ENCODE measurements at places on chromosomes 11 and 22.

- DNase-seq = no peak
These were observed 616.5 kb downstream of the BRD1 start for GRCh38 chr22:49211176-49211575.

DNA sequence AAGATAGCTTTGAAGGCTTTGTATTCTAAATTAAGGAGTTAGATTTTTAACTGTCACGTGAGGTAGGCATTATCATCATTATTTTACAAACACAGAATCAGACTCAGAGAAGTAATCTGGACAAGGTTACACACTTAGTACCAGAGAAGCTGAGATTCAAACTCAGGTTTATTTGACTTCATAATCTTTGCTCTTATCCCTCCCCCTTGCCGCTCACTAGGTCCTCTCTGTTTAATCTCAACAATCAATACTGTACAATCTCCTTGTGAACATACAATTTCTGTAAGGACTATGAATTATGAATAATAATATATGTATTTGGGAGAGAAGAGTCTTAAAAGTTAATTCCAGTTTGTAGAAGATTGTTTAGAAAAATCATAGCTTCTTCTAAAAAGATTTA lies 5.2 kb upstream of the DNAJB7 start:
- no peak for DNase-seq

DNA sequence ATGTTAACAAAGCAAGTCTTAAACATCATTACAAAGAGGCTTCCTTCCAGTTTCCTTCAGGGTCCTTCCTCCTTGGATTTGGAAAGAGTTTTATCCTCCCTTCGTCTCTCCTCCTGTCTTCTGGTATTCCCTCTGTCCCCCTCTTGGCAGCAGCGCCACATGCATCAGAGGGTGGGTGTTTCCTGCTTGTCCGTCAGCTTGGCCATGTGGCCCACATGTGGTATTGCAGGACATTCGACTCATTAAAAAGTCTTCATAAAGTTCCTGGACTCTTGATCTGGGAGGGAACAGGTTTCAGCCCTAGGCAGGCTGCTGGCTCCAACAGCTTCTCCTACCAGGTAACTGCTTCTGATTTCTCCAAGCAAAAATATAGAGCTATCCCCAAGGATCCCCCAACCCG lies 189.8 kb downstream of the CSNK2A3 start:
- peak; percentile 10 for DNase-seq

GRCh38 chr11:11510939-11511338 lies 110.9 kb downstream of the GALNT18 start:
- DNase-seq = no peak

- no peak for DNase-seq
These were observed 52.6 kb downstream of the SWAP70 start for GRCh38 chr11:9716275-9717039.

- no peak for DNase-seq
These were observed 728.9 kb downstream of the JRKL start for GRCh38 chr11:97118614-97119200.

GRCh38 chr11:34250732-34251588 lies 106.8 kb downstream of the ABTB2 start:
- DNase-seq = peak; percentile 75
